ENCODE measurements at places on chromosomes 12 and 14. TPM values are rescaled to one million over a fixed set of nuclear protein-coding genes. Genes with fewer than 3 reads are reported as not detected.

The SCN8A gene
- total RNA-seq = 26.4 TPM

The GMFB gene
- total RNA-seq = 98.8 TPM

The CBLN3 gene
- total RNA-seq = 3.5 TPM

The LRP10 gene
- total RNA-seq = 147 TPM

The FLVCR2 gene
- 1.5 TPM for total RNA-seq

The GPRC5A gene
- 4.7 TPM for total RNA-seq

The VDR gene
- total RNA-seq = 32.2 TPM

The RASSF9 gene
- 5.8 TPM for total RNA-seq

The SRP54 gene
- total RNA-seq = 72.0 TPM

The GPR84 gene
- not detected for total RNA-seq

- DNase-seq = no peak
Observed at GRCh38 chr14:98578204-98578603, 693.8 kb downstream of the BCL11B start.

- DNase-seq = no peak
Observed at GRCh38 chr12:21580748-21581516, 23.7 kb downstream of the GYS2 start.

GRCh38 chr12:113660936-113661335 is 189.3 kb upstream of the LHX5 start:
- DNase-seq = no peak

GRCh38 chr12:70920251-70920851 is at the start of gene PTPRR:
PTPRR (minus strand) TSS chr12:70920738; CDS start chr12:70920390, 348 bp downstream.
- peak; percentile 15 for DNase-seq

DNA sequence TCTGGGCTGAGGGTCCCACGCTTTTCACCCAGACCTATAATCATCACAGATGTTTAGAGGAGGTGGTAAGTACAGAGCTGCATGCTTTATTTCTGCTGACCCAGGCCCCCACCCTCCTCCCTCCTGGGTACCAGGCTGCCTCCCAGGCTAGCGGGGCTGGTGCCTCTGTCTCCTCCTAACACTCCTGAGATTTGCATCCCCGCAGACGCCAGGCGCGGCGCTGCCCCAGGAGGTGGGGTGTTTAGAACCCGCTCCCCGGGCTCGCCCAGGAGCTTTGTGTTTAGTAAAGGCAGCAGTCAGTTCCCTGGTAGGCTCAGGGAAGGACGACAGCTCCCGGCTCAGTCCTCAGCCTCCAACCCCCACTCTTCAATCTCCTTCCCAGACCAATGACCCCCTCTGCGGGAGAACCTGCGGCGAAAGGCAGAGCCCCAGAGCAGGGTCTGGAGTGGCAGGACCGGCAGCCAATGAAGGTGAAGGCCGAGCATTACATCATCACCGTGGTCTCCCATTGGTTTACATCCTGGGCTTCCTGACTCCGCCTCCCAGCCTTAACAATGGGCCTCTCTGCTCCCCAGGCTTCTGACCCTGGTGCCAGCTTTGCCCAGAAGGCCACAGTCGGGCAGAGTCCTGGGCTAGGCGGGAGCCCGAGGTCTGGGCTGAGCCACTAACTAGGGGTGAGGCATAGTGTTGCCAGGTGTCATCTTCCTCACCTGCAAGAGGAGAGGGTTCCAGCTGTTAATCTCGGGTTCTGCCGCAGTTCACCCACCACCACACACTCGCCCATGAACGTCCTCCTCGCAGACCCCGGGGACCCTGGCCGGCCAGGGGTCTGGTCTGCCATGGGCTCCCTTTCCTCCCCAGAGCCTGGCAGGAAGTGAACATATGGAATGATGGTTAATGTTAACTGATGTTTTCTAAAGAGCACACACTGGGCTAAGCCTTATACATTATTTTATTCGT is 57.5 kb downstream of the CALM1 start:
- DNase-seq = peak; percentile 98

GRCh38 chr14:48936362-48936761 is 649.8 kb downstream of the RPS29 start:
- DNase-seq = no peak

GRCh38 chr14:85437148-85437547 is 92.8 kb upstream of the FLRT2 start:
- peak; percentile 78 for DNase-seq

DNA sequence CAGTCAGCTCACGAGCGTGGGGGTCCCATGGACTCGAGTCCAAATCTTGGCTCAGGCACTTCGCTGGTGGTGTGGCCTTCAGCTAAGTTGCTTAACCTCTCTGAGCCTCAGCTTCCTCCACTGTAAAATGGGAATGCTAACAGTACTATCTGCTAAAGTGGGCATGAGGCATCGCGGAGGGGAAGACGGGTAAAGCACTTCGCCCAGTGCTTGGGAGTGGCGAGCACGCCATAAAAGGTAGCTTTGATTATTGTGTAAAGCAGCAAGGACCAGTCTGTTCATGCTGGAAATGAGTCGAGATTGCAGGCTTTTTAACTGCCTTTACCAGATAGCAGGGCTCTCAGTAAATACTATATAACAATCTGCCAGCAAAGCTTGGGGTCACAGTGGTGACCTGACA is 24.5 kb downstream of the HRK start:
- DNase-seq = no peak

GRCh38 chr12:7110661-7111060 is 1.6 kb upstream of the C1RL start:
- no peak for DNase-seq

DNA sequence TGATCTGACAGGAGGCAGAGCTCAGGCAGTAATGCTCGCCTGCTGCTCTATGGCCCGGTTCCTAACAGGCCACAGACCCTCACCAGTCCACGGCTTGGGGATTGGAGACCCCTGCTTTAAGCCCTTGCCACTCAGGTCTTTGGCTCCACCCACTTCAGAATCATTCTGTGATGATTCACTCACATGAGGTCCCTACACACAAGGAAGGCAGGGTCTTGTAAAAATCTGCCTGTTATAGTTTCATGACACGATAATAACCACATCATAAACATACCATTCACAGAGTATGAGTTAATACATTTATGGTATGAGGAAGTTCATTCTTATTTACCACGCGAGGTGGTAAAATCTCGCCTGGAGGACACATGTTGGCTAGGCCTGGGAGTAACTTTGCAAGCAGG is 29.0 kb upstream of the MAX start:
- DNase-seq = peak; percentile 81

- DNase-seq = no peak
Observed at GRCh38 chr12:64723630-64724029, 35.6 kb downstream of the GNS start.

GRCh38 chr12:56688846-56689109 is 694 bp upstream of the PTGES3 start:
- no peak for DNase-seq

- peak; percentile 65 for DNase-seq
Observed at GRCh38 chr14:54893151-54893760, 9.4 kb downstream of the GCH1 start.

DNA sequence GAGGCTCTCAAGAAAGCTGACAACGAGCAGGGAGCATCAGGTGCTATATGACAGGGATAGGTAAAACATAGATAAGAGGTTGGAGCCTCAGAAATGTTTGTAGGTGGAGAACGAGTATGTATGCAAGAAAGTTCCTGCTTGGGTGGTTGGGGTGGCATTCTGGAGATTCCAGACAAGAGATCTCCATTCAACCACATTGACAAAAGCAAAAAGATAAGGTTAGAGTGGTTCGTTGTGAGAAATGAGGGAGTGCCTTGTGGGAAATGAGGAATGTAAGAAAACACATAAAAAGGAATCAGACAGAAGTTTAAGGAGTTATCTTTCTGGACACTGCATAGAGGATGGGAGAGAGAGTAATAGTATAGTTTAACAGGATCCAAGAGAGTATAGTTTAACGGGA is 290.3 kb downstream of the DPF3 start:
- no peak for DNase-seq

DNA sequence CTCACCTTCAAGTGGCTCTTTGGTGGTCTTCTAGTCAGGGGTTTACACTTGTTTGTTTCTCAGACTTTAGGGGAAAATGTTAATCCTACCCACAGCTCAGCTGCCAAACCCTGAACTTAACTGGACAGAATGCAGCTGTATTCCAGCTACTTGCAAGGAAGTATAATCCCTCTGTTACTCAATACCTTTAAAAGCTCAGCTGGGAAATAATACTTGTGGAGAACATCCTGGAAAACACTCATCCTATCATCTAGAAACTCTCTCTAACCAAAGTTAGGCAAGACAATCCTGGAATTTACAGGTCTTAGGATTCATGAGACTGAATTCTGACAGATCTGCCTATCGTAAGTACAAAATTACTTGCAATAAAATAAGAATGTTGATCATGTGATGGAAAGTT is 404.1 kb downstream of the ADAMTS20 start:
- no peak for DNase-seq

GRCh38 chr12:52403561-52403960 is 2.6 kb downstream of the KRT82 start:
- DNase-seq = peak; percentile 63

- DNase-seq = no peak
Observed at GRCh38 chr14:37147310-37147880, 25.0 kb downstream of the SLC25A21 start.

GRCh38 chr14:54840798-54841197 is 61.8 kb downstream of the GCH1 start:
- DNase-seq = no peak

GRCh38 chr14:52551696-52552062 is 626 bp downstream of the TXNDC16 start:
- peak; percentile 72 for DNase-seq

GRCh38 chr14:68391311-68392014 is 401.4 kb downstream of the ZFP36L1 start:
- peak; percentile 59 for DNase-seq

GRCh38 chr12:84161296-84161695 is 751.3 kb downstream of the SLC6A15 start:
- DNase-seq = no peak

GRCh38 chr12:95994476-95994875 is 1.7 kb downstream of the HAL start:
- no peak for DNase-seq

- no peak for DNase-seq
Observed at GRCh38 chr12:47145188-47145587, 65.4 kb upstream of the AMIGO2 start.

DNA sequence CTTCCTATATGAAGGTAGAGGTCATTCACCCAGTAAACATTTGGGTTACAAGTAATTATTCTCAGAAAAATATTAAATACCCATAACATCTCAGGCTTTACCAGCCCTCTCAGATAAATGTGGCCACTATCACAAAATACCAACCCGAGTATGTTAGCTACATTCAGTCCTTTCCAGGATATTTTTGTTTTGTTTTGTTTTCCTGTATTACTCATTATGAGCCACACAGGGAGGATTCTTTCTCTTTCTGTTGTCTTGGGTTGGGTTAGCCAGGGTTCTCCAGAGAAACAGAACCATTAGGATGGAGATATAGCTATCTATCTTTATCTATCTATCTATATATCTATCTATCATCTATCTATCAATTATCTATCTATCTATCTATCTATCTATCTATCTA is 947.6 kb upstream of the MDGA2 start:
- DNase-seq = no peak

- peak; percentile 19 for DNase-seq
Observed at GRCh38 chr12:108356835-108357806, 18.0 kb upstream of the CMKLR1 start.

DNA sequence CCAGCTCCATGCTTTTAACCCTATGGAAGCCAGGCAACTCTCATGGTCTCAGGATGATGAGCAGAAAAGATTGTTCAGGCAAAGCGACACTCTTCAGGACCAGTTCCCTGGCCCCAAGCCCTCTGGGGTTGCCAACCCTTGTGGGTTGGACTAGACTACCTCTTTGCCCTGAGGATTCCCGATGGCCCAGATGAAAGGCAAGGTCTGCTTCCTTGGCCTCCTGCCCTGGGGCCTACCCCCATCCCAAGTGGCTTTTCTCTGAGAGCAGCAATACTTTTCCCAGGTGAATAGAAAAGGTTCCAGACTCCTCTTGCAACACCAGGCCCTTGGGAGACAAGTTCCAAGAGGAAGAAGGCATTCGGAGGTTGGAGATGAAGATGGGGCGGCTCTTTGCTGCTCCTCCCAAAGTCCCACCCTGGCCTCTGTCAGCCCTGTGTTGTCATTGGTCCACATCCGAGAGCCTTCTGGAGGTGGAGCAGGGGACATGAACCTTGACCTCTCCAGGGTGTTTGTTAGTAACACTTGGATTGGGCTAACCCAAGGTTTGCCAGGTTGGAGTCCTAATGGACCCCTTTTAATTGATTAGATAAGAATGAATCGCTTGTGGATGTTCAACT is 131.1 kb downstream of the GCH1 start:
- DNase-seq = no peak

DNA sequence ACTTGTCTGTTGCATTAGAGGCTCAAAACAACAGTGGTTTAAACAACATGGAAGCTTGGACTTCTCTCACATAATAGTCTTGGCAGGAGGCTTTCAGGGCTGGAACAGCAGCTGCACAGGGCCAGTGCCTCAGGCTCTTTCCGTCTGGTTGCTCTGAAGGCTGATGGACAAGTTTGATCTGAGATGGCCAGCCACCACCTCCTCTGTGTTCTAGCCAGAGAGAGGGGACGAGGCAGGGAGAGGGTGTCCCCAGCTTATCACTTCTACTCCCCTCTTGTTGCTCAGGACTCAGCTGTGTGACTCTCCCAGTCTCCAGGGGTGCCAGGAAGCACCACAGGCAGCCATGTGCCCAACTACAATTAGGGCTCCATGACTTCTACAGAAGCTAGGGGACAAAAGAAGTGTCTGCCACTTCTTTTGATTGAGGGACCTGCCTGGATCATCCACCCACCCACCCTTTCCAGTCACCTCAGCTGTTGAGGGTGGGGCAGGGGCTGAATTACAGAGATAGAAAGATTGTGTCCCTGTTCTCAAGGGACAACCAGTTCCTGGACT is 46.6 kb downstream of the SMIM41 start:
- no peak for DNase-seq

- DNase-seq = peak; percentile 68
Observed at GRCh38 chr12:101941306-101942249, 64.2 kb downstream of the DRAM1 start.

DNA sequence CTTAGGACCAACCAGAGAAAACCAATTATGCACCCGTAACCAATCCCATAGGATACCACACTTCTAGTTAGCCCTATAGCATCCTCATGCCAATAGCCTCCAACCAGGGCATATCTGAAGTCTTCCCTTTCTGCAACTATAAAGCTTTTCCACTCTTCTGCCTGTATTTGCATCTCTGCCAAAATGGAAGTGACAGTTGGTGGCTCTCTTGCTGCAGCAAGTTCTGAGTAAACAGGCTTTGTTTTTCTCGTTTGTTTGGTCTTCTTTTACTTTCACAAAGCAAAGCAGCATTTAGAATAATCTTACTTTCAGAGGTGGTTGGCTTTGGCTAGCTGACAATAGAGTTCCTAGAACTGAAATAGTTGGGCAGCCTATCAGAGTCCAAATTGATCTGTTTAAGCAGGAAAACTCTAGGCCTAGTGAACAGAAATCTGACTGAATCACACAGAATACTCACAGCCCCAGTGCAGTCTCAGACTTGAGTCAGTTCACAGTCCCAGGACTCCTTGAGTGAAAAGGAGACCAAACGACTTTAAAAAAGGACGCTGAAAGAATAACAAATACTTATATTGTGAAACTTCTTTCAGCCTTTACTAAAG is 1029.7 kb upstream of the LRFN5 start:
- no peak for DNase-seq
